ENCODE measurements at places on chromosomes 16 and 17. TPM values are rescaled to one million over a fixed set of nuclear protein-coding genes. Genes with fewer than 3 reads are reported as not detected.

TBC1D3B gene
- total RNA-seq = 11.1 TPM

PPP1R9B gene
- total RNA-seq = 92.6 TPM

SEPTIN12 gene
- total RNA-seq = not detected

CUEDC1 gene
- 42.8 TPM for total RNA-seq

TMEM204 gene
- total RNA-seq = 63.1 TPM

DPEP1 gene
- 0.59 TPM for total RNA-seq

TP53TG3C gene
- total RNA-seq = not detected

EPX gene
- total RNA-seq = not detected

CLEC19A gene
- total RNA-seq = not detected

TNFRSF17 gene
- total RNA-seq = 1.4 TPM
